ENCODE measurements at places on chromosomes 12 and 14.

GRCh38 chr12:27548301-27549199, 24.5 kb downstream of the PPFIBP1 start:
- no peak for DNase-seq

DNA sequence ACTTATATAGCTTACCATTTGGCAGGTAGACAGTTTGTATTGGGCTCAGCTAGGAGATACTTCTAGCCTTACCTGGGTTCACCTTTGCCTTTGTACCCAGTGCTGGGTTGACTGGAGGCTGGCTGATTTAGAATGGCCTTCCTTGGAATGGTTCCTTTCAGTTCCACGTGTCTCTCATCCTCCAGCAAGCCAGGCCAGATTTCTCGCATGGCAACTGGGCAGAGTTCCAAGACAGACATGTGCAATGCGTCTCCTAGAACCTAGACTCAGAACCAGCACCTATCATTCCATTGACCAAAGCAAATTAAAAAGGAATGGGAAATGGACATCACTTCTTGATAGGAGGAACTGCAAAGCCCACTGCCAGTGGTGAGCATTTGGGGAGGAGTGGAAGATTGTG, 79.1 kb upstream of the BDKRB2 start:
- no peak for DNase-seq

GRCh38 chr14:23409475-23409874, 1.4 kb upstream of the MYH6 start:
- no peak for DNase-seq

- DNase-seq, result no peak
Measured at GRCh38 chr14:35405304-35405996, 901 bp upstream of the NFKBIA start.

DNA sequence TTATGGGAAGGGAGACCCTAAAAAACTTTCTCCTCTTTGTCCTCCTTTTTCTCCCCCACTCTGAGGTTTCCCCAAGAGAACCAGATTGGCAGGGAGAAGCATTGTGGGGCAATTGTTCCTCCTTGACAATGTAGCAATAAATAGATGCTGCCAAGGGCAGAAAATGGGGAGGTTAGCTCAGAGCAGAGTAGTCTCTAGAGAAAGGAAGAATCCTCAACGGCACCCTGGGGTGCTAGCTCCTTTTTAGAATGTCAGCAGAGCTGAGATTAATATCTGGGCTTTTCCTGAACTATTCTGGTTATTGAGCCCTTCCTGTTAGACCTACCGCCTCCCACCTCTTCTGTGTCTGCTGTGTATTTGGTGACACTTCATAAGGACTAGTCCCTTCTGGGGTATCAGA, 4.6 kb upstream of the RPS26 start:
- DNase-seq, result no peak

GRCh38 chr12:18886962-18887361, 149.0 kb downstream of the CAPZA3 start:
- DNase-seq, result no peak

DNA sequence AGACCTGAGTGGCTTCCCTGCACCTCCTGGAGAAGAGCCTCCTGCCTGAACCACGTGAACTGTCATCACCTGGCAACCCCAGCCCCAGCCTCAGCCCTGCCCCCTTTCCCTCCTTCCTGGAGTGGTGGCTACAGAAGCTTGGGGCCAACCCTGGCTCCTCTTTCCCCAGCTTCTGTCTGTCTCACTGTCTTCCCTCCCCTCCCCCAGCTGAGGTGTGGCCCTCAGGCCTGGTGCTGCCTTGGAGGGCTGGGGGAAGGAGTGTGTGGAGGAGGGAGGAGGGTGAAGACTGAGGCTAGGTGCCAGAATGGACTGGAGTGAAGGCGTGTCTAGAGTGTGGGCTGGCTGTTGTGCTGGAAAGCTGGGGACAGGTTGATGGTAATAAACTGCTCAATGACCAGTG, 9.7 kb downstream of the NFATC4 start:
- DNase-seq, result no peak

GRCh38 chr14:39722547-39723273, 290.5 kb upstream of the FBXO33 start:
- no peak for DNase-seq

DNA sequence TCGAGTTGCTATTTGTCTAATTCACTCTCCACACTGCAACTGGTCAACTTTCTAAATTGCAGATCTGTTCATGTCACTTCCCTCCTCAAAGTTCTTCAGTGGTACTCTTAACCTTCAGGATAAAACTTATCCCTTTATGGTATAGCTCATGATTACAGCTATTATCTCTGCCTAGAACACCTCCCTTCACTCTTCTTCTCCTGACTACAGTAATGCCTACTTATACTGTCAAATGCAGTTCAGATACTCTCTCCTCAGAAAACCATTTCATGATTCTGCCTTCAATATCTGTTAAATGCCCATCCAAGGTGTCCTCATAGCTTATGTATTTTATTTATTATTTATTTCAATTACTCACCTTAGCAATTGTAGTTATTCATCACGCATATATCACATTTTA, 85.5 kb downstream of the FAR2 start:
- DNase-seq, result no peak

GRCh38 chr12:109266106-109266879, 42.8 kb downstream of the FOXN4 start:
- DNase-seq, result no peak

- DNase-seq, result no peak
Measured at GRCh38 chr12:11658791-11659190, 9.3 kb downstream of the ETV6 start.

DNA sequence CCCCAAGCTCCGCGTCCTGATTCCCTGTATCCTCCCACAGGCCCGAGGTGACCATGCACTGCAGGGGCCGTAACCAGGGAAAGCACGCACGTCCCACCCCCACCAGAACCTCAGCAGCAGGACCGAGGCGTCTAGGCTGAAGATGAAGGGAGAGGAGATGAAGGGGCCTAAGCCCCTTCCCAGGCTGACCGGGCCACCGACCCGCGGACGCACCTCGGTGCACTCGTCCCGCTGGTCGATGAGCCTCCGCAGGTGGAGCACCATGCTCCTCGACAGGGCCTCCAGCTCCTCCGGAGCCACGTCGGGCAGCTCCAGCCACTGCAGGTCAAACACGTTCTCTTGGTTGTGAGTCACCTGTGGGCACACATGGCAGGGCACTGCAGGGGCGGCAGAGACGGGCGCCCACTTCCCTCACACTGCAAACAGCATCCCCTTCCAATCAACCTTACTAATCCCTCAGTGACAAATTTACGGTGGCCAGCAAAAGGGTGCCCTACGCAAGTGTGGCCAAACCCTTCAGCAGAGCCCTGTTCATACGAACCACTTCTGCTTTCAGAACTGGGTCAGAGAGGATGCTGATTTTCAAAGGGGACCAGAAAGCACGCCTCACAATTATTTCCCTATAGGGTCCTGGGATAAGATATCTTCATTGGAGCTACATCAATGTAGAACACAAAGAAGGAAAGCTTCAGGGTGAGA, 77.8 kb downstream of the CCDC88C start:
- no peak for DNase-seq

DNA sequence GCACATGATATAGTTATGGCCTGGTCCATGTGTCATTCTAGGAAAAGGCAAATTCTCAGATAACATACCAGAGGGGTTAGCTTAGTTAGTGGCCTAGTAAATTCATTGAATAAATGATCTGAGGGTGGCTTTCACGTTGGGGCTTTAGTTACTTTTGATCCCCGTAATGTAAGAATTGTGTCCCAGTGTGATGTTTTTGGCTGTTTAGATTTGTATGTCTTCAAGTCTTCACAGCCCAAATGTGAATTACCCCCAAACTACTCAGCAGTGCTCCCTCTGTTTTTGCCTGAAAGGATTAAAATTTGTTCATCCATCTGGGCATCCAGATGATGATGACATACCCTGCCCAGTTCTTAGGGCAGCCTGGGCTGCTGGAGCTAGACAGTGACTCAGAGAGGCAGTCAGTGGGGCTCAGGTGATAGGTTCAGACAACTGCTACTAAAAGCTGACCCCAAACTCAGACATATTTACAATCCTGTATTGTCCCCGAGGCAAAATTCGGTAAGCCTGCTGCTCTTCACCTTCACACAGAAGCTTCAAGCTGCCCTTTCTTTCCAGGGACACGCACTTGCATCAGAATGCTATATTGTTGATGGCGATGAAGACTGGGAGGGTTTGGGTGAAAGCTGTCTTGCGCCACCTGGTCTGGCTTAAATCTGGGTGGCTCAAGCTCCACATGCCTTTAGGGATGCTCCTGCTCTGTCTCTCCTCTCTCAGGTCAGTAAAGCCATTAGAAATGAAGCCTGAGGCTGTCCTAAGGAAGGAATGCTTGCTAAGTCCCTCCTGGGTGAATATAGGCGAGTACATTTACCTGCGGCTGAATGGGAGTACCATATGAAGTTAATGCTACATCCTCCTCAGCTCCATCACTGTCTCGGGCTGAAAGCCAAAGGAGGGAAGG, 10.3 kb downstream of the GPRC5D start:
- no peak for DNase-seq

DNA sequence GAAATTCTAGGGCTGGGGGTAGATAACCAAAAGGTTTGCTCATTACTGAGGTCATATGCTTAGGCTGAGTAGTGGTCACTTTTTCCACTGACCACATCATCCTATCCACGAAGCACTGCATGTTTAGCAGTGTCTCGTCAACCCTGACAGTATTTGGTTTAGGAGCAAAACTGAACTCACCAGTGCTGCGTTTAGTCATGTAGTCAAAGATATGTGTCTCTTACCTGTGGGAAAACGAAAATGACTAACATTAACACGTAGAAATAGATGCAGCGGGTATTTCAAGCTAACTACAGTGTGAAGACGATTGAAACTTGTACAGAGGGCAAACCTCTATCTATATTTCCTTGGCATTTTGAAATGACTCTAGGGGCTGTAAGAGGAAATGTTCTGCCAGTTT, 34.6 kb downstream of the MTHFD1 start:
- DNase-seq, result no peak

GRCh38 chr12:51683763-51684357, 92.8 kb downstream of the SCN8A start:
- no peak for DNase-seq

- no peak for DNase-seq
Measured at GRCh38 chr14:71398450-71398849, 491.2 kb downstream of the PCNX1 start.

- DNase-seq, result no peak
Measured at GRCh38 chr12:604956-605355, 58.3 kb downstream of the NINJ2 start.

- DNase-seq, result no peak
Measured at GRCh38 chr14:73180385-73180805, 44.1 kb downstream of the PSEN1 start.

GRCh38 chr14:95699412-95699811, 13.2 kb downstream of the TCL1B start:
- no peak for DNase-seq

- DNase-seq, result no peak
Measured at GRCh38 chr12:92551853-92552397, 150.9 kb upstream of the PLEKHG7 start.

DNA sequence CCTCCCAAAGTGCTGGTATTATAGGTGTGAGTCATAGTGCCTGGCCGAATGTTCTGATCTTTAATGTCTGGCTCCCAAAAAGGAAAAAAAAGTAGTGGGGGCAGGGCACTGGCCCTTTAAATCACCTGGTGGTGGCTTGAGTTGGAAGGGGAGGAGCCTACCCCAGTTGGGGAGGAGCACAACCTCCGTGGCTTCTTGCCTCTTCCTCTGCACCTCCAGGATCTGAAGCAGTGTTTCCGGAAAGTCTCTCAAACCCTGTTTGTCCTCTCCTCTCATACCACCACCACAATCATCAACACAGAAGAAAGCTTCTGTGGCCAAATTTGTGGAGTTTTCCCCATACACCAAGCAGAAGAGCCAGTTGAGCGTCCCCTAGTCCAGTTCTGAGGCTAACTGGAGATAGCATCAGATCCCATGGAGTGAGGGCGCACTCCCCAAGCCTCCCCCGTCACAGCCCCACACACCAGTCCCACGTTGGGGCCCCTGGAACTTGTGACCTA, 24.3 kb upstream of the RCOR1 start:
- peak; percentile 70 for DNase-seq

DNA sequence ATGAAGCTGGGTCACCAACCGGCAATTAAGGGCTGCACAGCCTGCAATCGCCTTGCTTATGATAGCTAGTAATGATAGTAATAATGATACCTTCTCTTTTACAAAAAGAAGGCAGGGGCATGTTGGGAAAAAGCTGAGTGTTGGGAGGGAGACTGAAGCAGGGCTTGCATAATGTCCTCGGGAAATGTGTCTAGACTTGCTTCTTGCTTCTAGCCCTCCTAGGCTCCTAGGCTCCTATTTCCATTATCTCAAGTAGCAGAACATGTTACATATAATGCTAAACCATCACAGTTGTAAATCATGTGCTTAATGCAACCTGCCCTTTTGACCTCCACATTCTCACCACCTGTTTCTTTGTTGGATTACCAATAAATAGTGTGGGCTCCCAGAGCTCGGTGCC, 18.7 kb downstream of the RERGL start:
- DNase-seq, result no peak

- no peak for DNase-seq
Measured at GRCh38 chr14:77369285-77369684, 7.6 kb downstream of the TMED8 start.

DNA sequence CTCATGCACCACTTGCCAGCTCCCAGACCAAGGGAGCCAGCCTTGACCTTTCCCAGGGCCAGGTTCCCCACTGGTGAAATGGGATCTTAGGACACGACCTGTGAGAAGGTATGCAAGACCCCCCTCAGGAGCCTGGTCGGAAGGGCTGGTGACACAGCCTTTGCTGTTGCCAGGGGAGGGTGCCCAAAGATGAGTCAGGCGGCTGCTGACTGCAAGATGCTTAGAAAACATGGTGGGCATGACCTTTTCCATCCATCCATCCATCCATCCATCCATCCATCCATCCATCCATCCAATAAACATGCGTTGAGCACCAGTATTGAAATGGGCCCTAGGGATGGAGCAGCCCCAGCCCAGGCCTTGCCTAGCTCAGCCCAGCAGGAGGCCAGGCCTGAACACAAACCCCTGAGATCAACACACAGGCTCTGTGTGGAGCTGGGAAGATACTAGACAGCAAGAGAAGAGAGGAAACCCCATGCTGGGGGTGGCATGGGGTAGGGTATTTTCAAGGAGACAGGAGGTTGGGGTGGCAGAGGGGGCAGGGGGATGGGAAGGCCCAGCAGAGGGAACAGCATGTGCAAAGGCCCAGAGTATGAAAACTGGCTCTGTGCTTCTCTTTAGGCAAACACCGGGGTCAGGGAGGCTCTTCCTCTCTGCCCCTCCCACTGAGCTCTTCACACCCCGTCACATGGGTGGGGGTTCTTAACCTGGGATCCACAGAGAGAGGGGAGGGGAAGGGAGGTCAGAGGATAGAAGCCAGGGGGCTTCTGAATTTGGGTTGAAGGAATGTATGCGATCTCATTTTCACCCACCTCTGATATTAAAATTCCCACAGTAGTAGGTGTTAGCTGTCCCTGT, 26.2 kb upstream of the YY1 start:
- DNase-seq, result no peak

DNA sequence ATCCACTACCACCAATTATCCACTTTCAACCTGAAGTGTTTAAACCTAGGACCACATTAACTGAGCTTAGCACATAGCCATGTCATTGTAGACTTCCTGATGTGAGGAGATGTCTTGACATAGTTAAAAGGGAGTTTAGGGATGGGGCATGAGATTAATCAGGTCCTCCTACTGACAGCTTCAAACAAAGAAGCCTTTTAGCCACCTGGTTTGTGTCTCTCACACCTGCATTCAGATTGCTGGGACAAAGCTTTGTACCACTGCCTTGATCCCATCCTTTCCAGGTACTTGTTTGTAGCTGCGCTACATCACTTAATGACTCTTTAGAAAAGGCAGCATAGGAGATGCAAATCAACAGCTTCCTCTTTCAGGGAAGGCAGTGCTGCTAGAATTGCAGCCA, 340.7 kb upstream of the DDHD1 start:
- DNase-seq, result no peak

Data from HEK293T (cell line).